ENCODE measurements at places on chromosomes 2 and 18.

- no peak for DNase-seq
These were observed 9.8 kb downstream of the ARID5A start for GRCh38 chr2:96546321-96546720.

GRCh38 chr2:54579682-54580620 lies 123.8 kb downstream of the SPTBN1 start:
- no peak for DNase-seq

- DNase-seq, result no peak
These were observed 59.8 kb upstream of the PTH2R start for GRCh38 chr2:208346756-208347155.

GRCh38 chr2:235661167-235661937 lies 167.5 kb downstream of the AGAP1 start:
- no peak for DNase-seq

DNA sequence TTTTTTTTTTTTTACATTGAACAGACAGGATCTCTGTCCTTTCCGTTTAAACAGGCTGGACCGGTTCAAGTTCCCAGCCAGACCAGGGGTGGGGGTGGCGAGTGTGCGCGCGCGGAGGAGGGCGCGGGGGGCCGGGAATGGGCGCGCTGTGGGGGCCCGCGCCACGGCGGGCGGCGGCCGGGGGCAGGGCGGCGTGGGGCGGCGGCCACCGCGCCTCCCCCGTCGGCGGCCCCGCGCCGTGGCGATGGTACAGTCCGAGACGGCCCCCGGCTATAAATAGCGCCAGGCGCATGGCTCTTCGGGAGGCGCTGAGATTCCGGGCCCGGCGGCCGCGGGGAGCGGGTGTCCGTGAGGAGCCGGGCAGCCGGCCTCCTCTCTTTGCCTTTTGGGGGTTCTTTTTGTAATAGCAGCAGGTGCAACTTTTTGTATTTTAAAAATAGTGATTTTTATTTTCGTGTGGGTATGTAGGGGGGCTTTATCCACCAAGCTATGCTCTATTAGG lies 430 bp upstream of the CELF4 start:
- no peak for DNase-seq

DNA sequence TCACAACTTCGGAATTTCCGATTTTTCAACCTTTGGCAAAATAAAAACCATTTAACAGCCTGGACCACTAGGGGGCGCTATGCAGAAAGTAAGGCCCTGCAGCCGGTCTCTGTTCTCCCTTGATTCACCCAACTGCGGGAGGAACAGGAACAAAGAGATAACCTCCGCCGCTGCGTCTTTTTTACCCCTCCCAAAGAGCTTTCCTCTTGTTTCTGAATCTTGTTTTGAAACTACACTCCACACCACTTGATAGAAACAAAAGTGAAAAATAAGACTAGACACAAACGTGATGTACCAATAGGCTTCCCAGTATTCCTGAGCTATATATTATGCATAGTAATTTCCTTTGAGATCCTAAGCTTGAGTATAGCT lies 231.2 kb downstream of the MYO3B start:
- DNase-seq, result peak; percentile 31

DNA sequence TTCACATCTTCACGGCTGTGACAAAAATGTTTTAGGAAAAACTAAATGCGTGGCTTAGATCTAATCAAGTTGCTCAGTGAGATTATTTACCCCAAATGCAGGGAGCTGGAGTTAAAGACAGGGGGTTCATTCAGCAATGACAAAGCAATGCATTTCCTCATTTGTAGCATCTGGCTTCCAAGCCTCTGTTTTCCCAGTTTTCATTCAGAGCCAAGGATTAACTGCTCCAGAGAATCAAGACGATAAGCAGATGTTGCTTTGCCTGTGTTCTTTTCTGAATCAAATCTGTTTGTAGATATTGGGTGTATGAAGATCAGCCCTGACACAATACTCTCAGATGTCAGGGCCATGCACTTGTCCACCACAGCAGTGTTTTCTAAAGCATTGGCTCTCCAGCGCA lies 147.4 kb upstream of the SIX2 start:
- no peak for DNase-seq

DNA sequence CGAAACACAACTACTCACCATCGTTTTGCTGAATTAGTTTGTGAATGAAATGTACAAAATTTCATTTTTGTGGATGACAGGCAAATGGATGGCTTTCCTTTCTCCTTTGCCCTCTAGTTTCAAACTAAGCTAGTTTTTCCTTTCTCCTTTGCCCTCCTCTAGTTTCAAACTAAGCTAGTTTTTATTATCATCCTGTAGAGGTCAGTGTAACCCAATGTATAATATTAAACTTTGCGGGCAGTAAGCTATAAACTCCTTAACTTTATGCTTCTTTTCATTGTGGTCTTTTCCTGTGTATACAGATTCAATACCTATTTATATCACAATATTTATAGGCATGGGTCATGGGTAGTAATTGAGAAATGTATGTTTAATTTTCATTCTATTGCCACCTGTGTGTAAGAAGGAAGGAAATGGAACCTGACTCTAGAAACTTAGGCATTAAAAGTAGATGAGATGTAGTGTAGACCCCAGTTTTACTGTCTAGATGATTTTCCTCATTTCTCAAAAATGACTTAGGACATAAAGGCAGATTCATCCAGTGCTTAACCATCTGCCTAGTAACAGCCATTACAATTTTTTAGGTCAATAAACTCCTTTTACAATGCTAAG lies 58.1 kb downstream of the MAP3K19 start:
- no peak for DNase-seq

- no peak for DNase-seq
These were observed 76.3 kb upstream of the DAPL1 start for GRCh38 chr2:158718851-158719250.

DNA sequence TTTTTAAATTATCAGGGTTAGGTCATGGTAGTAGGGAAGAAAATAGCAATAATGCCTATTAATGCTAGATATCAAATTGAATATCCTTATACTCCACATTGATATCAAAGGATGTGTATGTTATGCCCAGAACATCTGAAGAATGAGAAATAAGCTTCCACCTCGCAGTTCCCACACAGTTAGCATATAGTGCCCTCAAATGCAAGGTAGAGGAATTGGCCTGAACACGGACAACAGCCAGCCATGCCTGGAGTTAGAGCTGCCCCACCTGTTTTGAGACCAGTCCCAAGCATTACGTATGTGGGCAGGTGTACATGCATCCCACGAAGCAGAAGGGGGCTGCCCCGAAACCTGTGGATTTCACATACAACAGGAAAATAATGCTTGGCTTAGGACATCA lies 79.6 kb downstream of the SUMO1 start:
- no peak for DNase-seq

DNA sequence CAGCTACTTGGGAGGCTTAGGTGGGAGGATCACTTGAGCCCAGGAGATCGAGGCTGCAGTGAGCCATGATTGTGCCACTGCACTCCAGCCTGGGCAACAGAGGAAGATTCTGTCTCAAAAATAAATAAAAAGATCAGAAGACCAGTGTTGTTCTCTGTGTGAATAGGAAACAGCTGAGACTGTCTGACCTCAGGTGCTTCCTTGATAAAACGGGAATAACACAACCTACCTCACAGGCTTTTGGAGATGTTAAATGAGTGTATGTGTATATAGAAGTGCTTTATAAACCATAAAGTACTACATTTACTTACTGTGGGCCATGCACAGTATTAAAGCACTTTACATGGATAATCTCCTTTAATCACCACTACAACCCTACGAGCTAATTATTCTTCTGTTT lies 9.9 kb upstream of the CETN1 start:
- DNase-seq, result no peak

- no peak for DNase-seq
These were observed 251.6 kb downstream of the AFF3 start for GRCh38 chr2:99890568-99891427.

GRCh38 chr18:41326311-41326710 lies 628.7 kb upstream of the PIK3C3 start:
- no peak for DNase-seq

DNA sequence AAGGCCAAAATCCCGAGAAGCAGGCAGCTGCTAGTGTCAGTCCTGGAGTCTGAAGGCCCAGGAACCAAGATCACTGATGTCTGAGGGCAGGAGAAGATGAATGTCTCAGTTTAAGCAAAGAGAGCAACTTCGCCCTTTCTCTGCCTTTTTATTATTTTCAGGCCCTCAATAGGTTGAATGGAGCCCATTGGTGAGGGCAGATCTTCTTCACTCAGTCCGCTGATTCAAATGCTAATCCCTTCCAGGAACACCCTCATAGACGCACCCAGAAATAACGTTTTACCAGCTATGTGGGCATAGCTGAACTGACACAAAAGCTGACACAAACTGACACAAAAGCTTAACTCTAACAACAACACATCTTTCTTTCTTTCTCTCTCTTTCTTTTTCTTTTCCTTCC lies 78.0 kb upstream of the KCNJ3 start:
- no peak for DNase-seq

DNA sequence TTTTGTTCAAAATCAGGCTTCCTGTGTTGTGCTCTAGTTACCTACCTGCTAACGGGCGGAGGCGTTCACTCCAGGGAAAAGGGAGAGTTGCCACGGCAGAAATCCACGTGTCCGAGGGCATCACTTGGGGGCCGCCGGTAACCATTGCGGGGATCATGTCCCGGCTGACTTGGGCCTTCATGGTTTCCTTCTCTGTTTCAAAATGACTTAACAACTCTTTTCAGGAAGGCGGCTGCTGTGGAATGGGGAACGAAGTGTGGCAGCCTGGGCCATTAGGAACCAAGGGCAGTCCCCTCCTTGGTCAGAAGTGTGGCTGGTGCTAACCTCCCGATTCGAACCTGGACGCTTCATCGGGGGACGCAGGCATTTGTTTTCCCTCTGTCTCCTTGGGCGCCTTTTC lies 56.8 kb downstream of the INPP5D start:
- no peak for DNase-seq

DNA sequence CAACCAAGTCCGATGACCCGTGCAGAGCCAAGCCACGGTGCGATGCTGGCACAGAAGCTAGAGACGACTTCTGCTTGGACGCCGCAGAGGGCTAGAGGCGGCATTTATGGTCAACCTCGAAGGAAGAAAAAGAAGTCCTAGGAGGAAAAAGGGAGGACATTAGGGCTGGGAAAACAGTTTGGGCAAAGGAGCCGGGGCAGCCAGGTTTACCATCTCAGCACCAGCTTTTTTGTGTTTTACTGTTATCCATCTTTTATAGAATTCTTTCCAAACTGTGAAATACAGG lies 643 bp upstream of the DTNB start:
- DNase-seq, result no peak

All from stimulated activated CD4-positive, alpha-beta T cell treated with anti-CD3 and anti-CD28 coated beads, Interleukin-15, amount 100 ng/mL, for 1 hour (primary cell).